SIG-M5 (cell line): ENCODE measurements at places on chromosomes 2 and 18.
A peak's percentile ranks its signal among the peaks of the same experiment; 100 is the strongest.

DNA sequence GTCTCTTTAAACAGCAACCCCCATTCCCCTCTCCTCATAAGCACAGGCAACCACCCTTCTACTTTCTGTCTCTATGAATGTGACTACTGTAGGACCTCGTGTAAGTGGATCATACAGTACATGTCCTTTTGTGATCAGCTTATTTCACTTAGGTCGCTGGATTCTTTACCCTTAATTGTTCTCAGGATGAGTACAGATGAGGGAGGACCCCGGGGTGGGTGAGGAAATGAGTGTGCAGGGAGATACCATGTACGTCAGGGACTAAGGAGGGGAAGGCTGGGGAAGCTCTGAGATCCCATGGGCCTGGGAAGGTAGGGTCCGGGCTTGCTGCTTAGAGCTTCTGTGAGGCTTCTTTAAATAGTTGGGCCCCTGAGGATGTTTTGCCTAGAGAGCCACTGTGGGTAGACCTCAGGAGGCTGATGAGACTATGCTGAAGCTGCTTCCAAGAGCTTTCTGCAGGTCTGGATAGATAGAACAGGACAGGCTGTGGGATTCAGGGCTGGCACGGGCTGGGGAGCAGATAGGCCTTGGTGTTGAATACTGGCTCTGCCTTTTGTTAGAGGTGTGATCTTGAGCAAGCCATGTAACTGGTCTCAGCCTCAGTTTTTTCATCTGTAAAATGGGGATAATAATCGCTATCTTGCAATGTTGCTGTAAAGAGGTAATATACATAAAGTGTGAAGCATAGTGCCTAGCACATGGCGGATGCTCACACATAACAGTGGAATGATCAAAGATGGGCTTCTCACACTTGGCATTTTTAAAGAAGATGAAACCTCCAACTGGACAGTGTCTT lies 155.3 kb downstream of the PRKCE start:
- DNase-seq, result no peak

GRCh38 chr2:75577280-75577679 lies 16.5 kb upstream of the EVA1A start:
- no peak for DNase-seq

DNA sequence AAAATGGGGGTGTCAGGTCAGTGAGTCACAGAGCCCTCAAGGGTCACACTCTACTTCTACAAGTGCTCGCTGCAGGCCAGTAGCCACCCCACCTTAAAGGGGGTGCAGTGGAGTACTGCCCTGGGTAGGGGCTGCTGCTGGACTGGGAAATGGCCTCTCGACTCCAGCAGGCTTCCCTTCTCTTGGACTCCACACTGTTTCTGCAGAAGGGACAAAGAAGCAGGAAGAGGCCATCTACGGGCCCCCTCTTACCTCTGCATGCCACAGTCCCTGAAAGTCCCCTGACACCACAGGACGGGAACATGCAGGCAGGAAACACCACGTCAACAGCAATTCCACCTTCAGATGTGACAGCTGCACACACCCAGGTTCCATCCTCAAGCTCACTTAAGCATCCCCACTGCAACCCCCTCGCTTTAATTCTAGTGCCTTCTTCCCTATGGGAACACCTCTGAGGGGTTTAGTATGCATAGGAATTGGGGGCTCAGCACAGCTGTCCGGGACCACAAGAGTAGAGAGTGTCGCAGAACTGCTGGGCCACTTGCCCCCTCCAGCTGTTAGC lies 22.3 kb downstream of the SNED1 start:
- DNase-seq, result no peak

GRCh38 chr2:239704737-239705136 lies 303.9 kb upstream of the HDAC4 start:
- DNase-seq, result no peak

DNA sequence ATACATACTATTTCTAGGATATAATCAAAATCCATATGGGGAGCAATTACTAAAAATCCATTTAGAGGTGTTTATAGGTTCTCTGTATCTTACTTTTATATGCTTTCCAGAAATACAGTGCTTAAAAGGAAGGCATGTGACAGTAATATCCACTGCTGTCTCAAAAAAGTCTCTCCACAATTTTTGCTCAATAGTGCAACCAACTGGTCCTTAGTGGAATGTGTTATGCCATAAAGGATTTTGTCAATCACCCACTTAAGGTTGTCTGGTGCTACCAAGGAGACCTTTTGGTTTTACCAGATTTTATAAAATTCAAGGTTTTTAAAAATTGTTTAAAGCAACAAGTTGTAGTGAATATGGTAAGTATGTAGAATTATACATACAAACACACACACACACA lies 328.5 kb upstream of the DSEL start:
- no peak for DNase-seq

GRCh38 chr2:179410552-179411356 lies 146.1 kb upstream of the SESTD1 start:
- DNase-seq, result peak; percentile 30
